ENCODE measurements at places on chromosomes 1 and 21.

- DNase-seq = no peak
Observed at GRCh38 chr1:24503059-24503751, 569 bp downstream of the RCAN3 start.

DNA sequence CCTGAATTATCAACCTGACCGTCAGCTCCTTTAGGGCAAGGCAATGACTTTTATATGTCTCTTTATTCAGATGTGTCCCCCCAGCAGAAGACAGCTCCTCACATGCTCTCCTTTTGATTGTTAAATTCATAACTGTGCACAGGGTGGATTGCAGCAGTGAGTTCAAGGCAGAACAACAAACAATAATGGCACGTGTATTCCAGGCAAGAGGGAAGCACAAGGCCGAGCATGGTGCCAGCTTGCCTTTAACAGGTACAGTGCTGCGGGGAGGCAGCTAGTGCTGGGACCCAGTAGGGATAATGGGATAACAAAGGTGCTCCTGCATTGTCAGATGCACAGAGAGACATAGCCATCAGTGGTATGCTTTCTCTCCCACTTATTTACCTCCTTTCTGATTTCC, 248.4 kb downstream of the RHOU start:
- no peak for DNase-seq

- no peak for DNase-seq
Observed at GRCh38 chr1:147771226-147772125, 11.1 kb upstream of the GJA5 start.

- DNase-seq = no peak
Observed at GRCh38 chr1:76209238-76209637, 134.7 kb downstream of the ST6GALNAC3 start.

DNA sequence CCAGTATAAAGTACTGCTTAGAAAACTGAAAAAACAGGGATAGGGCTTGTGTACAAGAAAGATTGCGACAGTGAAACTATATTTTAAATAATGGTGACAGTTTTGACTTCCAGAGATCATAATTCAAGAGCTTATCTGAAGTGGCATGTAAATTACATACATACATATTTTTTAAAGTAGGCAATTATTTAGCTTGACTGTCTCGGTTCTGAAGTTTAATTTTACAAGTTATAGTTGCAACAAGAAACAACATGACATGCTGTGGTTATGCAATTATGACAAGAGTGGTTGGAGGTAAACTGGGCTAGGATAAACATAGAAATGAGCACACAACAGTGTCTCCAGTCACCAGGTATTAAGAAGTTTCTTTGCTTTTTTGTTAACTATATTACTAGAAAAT, 4.1 kb downstream of the C1orf21 start:
- DNase-seq = no peak

GRCh38 chr1:75334876-75335389, 200.7 kb downstream of the LHX8 start:
- no peak for DNase-seq

- DNase-seq = no peak
Observed at GRCh38 chr1:97245026-97245425, 523.4 kb downstream of the PTBP2 start.

- DNase-seq = no peak
Observed at GRCh38 chr1:114685851-114686250, 9.5 kb downstream of the AMPD1 start.

DNA sequence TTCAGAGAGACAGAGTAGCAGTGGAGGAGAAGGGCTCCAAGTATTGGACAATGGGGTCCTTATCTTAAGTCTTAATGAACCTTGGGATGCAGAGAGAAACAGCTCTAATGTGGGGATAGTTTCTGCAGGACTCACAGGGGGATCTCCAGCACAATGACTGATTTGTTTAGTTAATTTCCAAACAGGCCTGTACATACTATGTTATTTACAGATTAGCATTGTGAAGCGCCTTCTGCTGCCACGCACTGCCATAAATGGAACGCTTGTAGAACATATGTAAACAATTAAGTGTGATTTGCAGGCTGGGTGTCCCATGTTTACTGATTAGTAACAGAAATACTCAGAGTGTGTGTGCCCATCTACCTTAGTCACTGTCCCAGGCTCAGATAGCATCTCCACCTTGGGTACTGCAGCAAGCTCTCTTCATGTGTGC, 56.1 kb downstream of the NTPCR start:
- DNase-seq = no peak

GRCh38 chr1:159602501-159602999, 14.9 kb downstream of the APCS start:
- no peak for DNase-seq

- DNase-seq = no peak
Observed at GRCh38 chr1:241999026-241999425, at the start of gene MAP1LC3C. Gene MAP1LC3C (minus strand): TSS chr1:241999098. CDS start chr1:241999008, 90 bp downstream.

DNA sequence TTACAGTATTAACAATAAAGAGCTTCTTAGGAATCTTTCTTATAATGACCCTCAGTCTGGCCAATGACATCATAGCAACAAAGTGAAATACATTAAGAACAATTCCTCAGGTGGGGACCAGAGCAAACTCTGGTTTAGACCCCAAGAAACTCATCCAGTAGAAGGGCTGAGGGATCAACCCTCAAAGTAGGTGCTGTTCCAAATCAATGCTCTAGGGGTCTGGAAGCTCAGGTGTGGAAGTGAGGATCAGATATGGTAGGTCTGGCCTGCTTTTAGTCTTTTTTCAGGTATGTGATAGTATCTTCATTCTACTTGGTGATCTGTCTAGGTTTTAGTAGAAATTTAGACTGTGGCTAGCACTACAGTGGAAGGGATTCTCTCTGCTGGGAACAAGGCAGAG, 291.7 kb downstream of the PDE4B start:
- DNase-seq = no peak

Measured in GM19239 (cell line).